ENCODE measurements at places on chromosomes 3 and 15.
A peak's percentile ranks its signal among the peaks of the same experiment; 100 is the strongest.

- DNase-seq: no peak
These were observed 206.7 kb upstream of the LINGO1 start for GRCh38 chr15:77839456-77839855.

DNA sequence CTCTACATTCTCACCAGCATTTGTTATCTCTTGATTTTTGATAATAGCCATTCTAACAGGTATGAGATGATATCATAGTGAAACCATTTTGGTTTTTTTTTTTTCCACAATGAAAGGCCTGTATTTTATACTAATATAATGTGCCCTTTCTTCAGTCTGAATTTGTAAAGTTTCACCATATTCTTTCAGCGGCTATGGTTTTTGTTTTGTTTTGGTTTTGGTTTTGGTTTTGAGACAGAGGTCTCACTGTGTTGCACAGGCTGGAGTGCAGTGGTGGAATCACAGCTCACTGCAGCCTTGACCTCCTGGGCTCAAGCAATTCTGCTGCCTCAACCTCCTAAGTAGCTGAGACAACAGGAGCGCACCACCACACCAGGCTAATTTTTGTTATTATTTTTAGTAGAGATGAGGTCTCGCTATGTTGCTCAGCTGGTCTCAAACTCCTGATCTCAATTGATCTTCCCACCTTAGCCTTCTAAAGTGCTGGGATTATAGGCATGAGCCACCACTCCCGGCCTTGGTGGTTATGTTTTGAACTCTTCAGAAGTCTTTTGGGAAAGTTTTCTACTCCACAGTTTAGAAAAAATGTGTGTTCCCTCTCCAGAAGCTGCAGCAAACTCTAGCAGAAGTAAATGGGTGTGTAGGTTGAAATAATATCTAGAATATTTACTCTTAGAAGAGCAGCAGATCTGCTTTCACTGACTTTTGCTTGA lies 110.2 kb upstream of the UMPS start:
- no peak for DNase-seq

- no peak for DNase-seq
These were observed 42.9 kb downstream of the ISG20 start for GRCh38 chr15:88681610-88682221.

DNA sequence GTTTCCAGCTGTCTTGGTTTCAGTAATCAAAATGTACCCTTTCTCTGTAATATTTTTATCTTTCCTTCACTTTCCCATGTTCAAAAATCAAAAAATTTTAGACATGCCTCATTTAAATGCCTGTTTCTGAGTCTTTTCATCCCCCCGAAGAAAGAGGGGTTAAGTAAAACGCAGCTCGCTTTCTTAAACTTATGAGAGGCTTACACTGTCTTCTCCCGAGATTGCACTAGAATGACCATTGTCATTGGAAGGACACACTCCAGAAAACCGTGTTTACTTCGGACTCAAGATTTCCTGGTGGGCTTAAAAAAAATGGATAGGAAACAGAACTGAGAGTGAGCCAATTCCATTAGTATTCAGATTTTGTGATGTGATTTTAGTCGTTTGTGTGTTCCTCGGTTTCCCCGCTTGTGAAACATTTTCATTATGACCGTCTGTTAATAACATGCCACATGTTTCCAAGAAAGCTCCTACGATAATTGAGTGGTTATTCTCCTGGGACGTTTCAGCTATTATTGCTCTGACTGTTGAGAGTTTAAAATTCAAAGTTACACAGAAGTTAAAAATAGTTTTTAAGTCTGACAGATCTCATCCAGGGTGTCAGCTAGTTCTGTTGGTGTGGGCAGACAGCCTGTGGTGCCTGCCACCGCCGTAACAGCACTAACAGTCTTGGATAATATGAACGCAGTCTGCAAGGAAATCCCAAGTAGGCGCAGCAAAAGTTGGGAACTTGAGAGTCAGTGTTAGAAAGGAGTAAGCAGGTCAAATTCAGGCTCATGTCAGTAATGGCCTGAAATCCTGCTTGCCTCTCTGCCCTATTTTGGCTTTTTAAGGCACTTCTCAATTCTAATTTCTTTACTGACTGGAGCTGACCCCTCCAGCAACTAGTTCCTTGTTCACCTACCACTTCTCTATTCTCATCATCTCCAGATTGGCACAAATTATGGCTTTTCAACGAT lies 1.5 kb downstream of the CRYBG3 start:
- DNase-seq: no peak

DNA sequence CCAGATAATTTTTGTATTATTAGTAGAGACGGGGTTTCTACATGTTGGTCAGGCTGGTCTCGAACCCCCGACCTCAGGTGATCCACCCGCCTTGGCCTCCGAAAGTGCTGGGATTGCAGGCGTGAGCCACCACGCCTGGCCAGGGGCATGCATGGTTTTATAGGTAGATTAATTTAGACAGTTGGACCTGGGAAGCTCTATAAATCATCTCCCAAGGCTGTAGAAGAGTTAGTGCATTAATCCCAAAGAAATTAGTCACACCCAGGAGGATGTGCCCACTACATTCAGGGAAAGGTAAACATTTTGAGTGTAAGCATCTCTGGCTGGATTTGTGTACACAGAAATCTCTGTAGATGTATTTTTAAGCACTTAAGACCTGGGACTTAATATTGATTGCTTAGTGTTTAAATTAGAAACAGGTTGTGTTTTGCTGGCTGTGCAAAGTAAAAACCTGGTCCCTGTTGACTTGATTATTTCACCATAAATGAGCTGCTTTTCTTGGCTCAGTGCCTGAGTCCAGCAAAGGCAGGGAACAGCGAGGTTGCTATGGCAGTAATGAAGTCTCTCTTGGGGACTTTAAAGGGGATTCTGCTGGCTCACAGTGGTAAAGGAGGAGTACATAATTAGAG lies 19.2 kb downstream of the EXOSC7 start:
- peak; percentile 84 for DNase-seq

- no peak for DNase-seq
These were observed 90.0 kb downstream of the LRRK1 start for GRCh38 chr15:101009176-101009575.

- DNase-seq: no peak
These were observed at the start of gene GP9 for GRCh38 chr3:129060276-129061022. Gene GP9 (plus strand): TSS chr3:129060779. CDS start chr3:129061740, 961 bp downstream.

DNA sequence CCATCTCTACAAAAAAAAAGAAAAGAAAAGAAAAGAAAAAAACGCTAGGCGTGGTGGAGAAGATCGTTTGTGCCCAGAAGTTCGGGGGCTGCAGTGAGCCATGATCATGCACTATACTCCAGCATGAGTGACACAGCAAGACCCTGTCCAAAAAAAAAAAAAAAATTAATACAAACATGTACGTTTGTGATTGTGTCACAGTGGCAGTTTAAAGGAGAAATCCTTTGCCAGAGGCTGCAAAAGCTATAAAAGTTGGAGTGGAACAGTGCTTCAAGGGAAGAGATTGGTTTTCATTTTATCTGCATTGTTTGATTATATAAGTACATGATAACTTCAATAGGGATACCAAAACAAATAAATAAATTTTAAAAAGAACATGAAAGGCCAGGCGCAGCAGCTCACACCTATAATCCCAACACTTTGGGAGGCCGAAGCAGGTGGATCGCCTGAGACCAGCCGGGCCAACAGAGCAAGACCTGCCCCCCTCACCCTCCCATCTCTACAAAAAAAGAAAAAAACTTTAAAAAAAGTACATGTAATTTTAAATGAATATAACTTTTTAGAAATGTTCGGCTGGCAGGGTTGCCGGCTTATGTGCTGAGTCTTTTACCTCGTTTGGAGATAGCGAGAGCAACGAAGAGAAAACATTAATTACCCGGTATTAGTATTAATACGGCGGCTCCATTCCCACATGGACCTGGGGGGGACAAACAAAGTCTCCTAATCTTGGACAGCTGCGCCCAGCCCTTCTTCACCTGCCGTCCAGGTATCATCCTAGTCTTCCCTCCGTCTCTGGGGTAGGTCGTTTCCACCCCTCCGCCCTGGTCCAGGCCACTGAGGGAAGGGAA lies 573 bp upstream of the DIS3L start:
- no peak for DNase-seq

GRCh38 chr15:70610541-70610940 lies 152.8 kb downstream of the UACA start:
- DNase-seq: no peak

- DNase-seq: no peak
These were observed 26.7 kb downstream of the ABHD2 start for GRCh38 chr15:89114990-89115389.

DNA sequence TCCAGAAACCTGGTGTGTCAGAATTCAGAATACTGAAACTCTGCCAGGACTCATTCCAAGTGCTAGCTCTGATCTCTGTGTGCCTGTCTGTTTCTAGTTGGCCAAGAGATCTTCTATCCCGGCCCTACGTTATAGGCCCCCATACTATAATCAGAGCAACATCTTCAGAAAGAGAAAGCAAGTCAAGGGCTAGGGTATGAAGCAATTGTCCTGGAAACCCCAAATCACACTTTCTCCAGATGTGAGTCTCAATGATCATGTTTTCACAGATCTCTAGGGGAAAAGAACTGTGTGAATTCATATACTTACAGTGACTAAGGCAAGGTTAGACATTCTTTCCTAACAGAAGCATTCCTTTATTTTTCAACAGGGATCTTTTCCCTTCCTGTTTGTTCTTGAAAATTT lies 309.7 kb downstream of the SLC9A9 start:
- DNase-seq: peak; percentile 81

DNA sequence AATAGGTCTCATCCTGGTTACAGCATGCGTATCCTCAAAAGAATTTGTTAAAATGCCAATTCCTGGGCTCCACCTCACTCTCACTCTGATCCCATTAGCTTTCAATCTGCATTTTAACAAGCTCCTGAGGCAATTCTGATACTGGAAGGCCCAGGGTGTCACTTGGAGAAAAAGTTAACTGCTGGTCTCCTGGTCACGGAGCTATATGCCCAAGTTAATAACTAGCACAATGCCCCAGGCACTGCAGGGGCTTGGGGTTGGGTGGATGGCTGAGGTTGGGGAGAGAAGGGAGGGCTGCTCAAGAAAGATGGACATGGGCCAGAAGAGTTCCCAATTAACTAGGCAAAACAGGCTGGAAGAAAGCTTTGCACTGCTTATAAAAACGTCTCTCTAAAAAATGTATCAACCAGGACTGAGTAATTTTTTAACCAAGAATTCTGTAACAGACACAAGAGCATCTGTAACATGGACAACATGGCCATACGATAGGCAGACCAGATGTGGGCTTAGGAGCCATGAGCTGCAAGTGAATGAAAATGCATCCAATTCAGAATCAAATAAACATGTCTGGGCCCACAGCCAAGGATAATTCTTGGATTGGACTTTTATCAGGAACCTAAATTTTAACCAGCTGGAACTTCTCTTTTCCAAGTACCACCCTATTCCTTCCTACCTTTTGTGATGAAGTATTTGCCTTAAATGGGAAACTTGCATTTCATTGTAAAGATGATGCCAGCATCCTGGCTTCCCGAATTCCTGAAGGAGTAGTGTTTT lies 4.2 kb downstream of the IL17RD start:
- peak; percentile 83 for DNase-seq

GRCh38 chr15:77347197-77347596 lies 72.7 kb downstream of the PEAK1 start:
- DNase-seq: no peak

DNA sequence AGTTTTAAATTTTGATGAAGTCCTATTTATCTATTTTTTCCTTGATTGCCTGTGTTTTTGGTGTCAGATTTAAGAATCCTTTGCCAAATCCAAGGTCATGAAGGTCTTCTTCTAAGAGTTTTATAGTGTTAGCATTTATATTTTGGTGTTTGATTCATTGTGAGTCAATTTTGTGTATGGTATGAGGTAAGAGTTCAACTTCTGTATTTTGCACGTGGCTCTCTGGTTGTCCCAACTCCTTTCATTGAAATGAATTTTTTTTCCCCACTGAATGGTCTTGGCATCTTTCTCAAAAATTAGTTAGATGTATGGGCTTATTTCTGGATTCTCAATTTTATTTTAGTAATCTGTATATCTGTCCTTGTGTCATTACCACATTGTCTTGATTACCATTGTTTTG lies 57.1 kb upstream of the STRIT1 start:
- no peak for DNase-seq

GRCh38 chr15:80031841-80032240 lies 27.6 kb upstream of the ZFAND6 start:
- no peak for DNase-seq

DNA sequence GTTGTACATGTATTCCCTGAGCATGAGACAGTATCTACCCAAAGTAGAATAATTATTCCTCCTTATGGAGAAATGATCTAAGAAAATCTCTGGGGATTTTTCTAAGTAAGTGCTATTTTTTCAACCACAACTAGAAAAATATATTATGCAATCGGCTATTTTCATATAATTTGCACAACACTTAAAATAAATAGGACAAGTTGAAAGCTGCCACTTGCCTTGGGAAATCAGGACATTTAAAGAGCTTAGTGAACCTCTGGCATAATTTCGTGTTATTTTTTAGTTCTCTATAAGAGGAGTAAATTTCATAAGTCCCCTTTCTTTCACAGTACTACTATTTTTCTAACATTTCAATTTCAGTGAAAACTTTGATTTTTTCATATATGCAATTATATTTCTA lies 672.1 kb downstream of the OTOL1 start:
- DNase-seq: no peak

- no peak for DNase-seq
These were observed 33.5 kb downstream of the TUSC7 start for GRCh38 chr3:116743062-116743461.
